Dermis blood vessel endothelial cell (primary cell): ENCODE measurements at places on chromosomes 2 and 18. TPM values are rescaled to one million over a fixed set of nuclear protein-coding genes. Genes with fewer than 3 reads are reported as not detected.

DNA sequence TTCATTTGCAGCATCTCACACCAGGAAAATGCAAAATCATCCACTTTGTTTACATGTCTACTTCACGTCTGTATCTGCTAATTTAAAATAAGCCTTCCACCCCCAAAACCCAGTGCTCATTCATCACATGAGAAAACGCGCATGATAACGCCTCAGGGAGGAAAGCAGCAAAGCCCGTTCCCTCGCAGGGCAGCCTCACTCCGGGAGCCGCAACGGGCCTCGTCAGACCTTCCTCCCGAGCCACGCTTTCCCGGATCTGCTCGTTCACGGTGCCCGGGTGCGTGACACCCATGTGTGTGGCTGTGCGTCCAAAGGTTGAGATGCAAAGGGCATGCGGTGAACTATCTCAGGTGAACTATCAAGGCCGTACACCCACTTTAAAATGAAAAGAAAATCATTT, 59.8 kb downstream of the NDUFA10 start:
- no peak for DNase-seq

DNA sequence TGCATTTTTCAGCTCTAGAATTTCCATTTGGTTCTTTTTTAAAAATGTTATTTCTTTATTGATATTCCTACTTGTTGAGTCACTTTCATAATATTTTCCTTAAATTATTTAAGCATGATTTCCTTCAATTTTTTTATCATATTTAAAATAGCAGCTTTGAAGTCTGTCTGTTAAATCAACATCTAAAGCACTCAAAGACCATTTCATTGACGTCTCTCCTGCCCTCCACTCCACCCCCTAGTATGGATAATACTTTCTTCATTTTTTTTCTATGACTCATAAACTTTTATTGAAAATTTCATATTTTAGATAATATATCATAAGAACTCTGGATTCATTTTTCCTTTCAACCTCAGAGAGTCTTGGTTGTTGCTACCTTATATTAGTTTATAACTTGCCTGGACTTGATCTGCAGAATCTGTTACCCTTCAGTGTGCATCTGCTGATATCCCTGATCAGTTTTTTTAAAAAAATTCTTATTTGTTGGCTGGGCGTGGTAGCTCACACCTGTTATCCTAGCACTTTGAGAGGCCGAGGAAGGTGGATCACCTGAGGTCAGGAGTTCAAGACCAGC, 59.0 kb upstream of the ZNF396 start:
- DNase-seq: no peak

- DNase-seq: no peak
These were observed 543.6 kb downstream of the PLCL1 start for GRCh38 chr2:198347946-198348345.

DNA sequence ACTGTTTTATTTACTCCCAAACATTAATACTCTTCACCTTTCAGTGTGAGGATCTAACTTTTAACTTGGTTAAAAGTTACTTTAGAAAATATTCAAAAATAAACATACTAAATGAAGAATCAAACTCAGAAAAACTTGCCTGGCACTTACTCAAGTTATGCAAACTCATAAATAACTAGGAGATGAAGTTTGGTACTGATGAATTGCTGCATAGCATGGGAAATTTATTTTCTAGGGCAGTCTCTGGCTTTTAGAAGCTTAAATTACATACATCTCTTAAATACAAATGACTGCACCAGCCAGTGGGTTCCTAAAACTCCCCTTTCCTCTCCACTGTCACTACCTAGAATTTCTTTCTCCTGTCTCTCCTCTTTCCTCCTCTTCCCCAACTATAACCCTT, 46.7 kb upstream of the CREB1 start:
- DNase-seq: no peak

DNA sequence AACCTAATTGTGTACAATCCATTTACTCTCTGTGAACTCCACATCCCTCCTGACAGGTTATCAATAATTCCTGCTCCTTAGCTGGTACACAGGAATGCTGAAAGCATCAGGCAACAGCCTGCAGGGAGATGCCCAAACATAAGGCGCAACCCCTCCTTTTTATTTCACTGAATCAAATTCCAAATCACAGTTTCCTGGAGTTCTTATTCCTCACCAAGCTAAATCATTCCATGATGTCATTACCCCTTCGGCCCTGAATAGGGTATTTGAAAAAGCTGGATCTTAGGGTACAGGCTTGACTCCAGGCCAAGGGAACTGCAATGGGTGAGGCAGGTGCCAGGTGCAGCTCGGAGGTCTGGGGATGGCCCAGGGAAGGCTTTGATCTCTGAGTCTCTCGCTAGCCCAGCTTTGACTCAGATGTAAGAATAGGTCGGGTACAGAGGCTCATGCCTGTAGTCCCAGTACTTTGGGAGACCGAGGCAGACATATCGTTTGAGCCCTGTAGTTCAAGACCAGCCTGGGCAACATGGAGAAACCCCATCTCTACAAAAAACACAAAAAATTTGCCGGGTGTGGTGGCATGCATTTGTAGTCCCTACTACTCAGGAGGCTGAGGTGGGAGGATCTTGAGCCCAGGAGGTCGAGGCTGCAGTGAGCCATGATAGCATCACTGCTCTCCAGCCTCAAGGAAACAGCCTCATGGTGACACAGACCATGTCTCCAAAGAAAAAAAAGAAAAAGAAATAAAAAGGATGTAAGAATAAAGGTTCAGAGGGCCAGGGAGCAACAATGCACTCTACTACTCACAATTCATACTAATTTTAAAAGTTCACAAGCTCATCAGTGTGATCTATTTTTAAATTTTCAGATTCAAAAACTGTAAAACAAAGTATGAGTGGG, 6.8 kb downstream of the FHL2 start:
- peak; percentile 47 for DNase-seq

- DNase-seq: no peak
These were observed 275.0 kb upstream of the KYNU start for GRCh38 chr2:142602418-142602989.

GRCh38 chr2:19256121-19256601, 102.3 kb downstream of the OSR1 start:
- DNase-seq: peak; percentile 6

- no peak for DNase-seq
These were observed 236.3 kb upstream of the FSIP2 start for GRCh38 chr2:185502351-185502750.

DNA sequence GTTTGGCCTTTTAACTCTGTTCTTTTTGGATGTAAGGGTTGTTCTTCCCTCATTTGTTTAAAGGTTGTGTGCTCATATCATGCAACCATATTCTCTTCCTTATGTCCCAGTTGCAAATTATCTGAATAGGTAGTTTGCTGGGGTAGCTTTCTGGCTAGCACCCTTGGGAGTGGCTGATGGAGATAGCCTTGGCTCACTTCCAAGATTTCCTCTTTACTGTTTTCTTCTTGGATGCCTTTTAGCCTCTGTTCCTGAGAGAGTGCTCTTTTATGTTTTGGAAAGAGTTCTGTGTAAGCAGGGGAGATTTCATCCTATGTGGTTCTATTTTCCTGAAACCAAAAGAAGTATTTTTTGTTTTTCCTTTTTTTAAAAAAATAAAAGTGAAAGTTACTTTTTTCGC, 25.4 kb downstream of the USP14 start:
- peak; percentile 39 for DNase-seq

GRCh38 chr2:237217995-237218616, 132.4 kb downstream of the COPS8 start:
- no peak for DNase-seq

- DNase-seq: peak; percentile 74
These were observed 326.2 kb downstream of the PDE11A start for GRCh38 chr2:177746358-177746757.

- DNase-seq: peak; percentile 19
These were observed 53.2 kb downstream of the FAM168B start for GRCh38 chr2:131039908-131040660.

- DNase-seq: peak; percentile 55
These were observed 51.5 kb downstream of the USP37 start for GRCh38 chr2:218516614-218517013.

- peak; percentile 85 for DNase-seq
These were observed 159.8 kb upstream of the STK17B start for GRCh38 chr2:196331143-196331542.

DNA sequence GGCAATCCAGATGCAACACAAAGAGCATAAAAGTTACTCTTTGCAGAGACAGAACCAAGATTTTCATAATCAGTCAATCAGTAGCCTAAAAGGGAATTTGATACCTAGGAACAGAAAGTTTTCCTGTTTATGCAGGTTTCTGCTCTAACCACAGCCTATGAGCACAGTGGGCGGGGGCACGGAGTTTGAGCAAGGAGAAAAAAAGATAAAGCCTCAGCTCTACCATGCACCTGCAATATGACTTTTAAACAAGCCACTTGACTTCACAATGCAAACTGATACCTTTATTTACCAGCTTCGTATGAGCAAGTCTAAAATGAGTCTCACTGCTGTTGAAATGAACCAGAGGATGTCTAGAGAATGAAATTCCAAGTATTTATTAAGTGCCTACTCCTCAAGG, 5.6 kb upstream of the LRATD1 start:
- DNase-seq: no peak

- DNase-seq: no peak
These were observed 350 bp upstream of the RNF138 start for GRCh38 chr18:32091325-32091723.

GRCh38 chr2:217790681-217791392, 212.0 kb downstream of the TNS1 start:
- peak; percentile 53 for DNase-seq

GRCh38 chr2:179264368-179265081, at the start of gene SESTD1:
TSS of gene SESTD1 (minus strand) at chr2:179264832. CDS start at chr2:179191841, 72,991 bp downstream.
- DNase-seq: peak; percentile 66

DNA sequence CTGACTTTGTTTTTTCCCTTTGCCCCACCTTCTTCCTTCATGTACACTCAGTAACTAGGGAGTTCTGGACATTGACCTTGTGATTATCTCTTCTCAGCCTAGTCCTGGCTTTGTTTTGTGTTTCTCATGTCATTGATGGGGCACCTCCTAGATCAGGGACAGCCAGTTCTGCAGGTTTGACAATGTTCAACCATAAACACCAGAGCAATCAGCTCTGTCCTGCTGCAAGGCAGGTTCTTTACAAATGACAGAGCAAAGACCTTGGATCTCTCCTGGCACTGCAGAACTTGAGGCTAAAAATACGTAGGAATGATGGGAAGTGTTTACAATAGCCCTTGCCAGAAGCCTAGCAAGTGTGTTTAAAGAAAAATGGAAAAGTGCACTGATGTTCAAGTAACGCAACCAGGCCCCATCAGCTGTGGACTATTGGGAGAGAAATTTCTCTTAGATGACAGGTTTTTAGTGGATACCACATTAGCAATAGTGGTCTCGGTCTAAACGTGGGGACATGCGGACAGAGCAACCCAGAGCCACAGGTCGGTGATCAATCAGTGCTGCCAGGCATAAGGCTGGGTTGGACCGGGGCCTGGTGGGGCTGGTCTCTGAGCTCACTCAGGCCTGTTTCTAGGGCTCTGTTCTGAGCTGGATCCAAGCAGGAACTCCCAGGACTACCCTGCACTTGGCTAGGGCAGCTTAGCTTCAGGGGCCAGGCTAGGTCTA, 76.8 kb downstream of the SOWAHC start:
- no peak for DNase-seq

DNA sequence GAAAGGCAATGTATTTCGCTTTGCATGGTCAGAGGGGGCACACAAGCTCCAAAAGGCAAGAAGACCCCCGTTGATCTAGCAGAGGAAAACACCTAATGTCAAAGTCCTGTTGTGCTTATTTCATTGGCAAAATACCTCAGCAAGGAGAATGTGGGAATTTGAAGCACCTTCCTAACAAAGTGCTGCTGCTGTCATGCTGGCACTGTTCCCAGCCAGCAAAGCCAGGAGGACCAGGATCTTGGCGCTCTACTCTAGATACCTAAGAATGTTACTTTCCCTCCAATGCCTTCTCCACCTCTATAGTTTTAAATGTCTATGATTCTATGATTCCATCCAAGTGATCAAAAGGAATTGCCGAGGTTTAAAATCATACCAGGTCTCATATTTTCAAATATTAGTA, 867.9 kb upstream of the POU3F3 start:
- no peak for DNase-seq

- DNase-seq: no peak
These were observed 28.5 kb downstream of the ITGB1BP1 start for GRCh38 chr2:9394816-9395215.

GRCh38 chr2:23901966-23902846, 24.7 kb downstream of the ATAD2B start:
- no peak for DNase-seq

GRCh38 chr2:74867841-74868658, 34.1 kb downstream of the HK2 start:
- no peak for DNase-seq

DNA sequence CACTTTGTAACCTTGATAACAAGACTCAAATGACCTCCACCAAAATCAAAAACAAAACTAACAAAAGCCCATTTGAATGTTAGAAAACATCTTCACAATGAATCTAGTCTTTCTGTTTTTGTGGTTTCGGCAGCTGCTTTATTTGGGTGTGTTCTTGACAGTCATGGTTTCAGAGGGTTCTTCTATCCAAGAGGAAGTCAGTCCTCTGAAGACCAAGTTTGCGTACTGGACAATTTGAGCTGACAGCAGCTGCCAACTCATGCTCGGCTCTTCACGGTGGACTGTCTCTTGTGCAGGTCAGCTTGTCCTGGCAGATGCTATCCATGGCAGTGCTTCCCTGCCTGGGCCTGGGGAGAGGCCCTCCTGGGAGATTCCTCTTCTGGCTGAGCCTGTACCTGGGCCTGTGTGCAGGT, 91.0 kb downstream of the TMEM17 start:
- DNase-seq: no peak

- DNase-seq: no peak
These were observed 37.5 kb downstream of the TTC39C start for GRCh38 chr18:24052053-24052452.

- no peak for DNase-seq
These were observed 57.2 kb upstream of the SPOPL start for GRCh38 chr2:138444411-138444810.

- DNase-seq: no peak
These were observed 394.4 kb upstream of the SPHKAP start for GRCh38 chr2:228575897-228576296.

DNA sequence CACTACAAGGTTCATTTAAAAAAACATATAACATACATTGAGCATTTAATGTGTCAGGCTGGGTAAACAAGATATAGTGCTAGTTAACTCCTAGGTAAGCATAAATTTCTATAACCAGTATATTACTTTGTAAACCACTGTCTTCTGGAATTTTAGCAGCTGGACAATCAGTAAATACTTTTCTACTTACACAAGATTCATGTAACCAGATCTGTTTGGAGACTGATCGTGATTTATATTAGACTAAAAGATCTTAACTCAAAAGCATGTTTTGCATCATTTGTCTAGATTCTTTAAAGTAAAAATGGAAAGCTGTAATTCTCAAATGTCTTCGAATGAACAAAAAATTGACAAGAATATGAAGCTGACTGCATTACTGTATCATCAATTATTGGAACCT, 941 bp upstream of the SGO2 start:
- no peak for DNase-seq

- no peak for DNase-seq
These were observed 1.6 kb downstream of the ELAC1 start for GRCh38 chr18:50969448-50969847.

GRCh38 chr2:118473241-118473640, 374.2 kb downstream of the EN1 start:
- DNase-seq: no peak

GRCh38 chr2:75007061-75007460, 48.6 kb downstream of the POLE4 start:
- DNase-seq: no peak

GRCh38 chr2:215493376-215493775, 57.5 kb upstream of the FN1 start:
- no peak for DNase-seq

The CCBE1 gene
- 0.14 and 0.68 TPM in 2 replicates for total RNA-seq

The PREB gene
- 46.4 and 46.8 TPM in 2 replicates for total RNA-seq

The MYO5B gene
- 0.70 and 0.85 TPM in 2 replicates for total RNA-seq

The CFLAR gene
- total RNA-seq: 174 and 316 TPM in 2 replicates

The LIPG gene
- total RNA-seq: 1.9 and 54.6 TPM in 2 replicates

The TOGARAM2 gene
- total RNA-seq: 0.19 TPM in 1 of 2 replicates, not detected in the other

The TWIST2 gene
- total RNA-seq: 0.56 TPM in 1 of 2 replicates, not detected in the other

The PID1 gene
- total RNA-seq: under 0.01 and 0.05 TPM in 2 replicates
